ENCODE measurements at places on chromosomes 1 and 21.

- DNase-seq: no peak
Observed at GRCh38 chr1:236515443-236515958, 8.3 kb upstream of the LGALS8 start.

DNA sequence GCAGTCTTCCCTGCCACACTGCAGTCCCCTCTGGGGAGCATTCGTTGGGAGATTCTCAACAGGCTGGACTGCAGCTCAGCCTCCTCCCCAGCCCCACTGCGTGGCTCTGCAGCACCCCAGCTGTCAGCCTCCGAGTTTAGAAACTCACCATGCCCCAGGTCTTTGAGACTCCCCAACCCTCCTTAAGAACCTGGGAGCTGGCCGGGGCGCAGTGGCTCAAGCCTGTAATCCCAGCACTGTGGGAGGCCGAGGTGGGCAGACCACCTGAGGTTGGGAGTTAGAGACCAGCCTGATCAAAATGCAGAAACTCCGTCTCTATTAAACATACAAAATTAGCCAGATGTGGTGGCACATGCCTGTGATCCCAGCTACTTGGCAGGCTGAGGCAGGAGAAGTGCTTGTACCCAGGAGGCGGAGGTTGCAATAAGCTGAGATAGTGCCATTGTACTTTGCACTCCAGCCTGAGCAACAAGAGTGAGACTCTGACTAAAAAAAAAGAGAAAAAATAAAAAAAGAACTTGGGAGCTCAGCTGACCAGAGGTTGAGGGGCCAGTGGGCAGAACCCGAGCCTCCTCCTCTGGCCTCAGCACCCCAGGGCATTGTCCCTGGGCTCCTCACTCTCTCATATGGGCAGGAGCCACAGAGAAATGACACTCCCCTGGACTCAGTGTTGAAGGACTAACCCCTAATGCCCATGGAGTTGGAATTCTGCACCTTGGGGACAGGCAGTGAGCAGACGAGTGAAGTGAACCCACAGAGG, 5.6 kb downstream of the OLIG2 start:
- DNase-seq: no peak

DNA sequence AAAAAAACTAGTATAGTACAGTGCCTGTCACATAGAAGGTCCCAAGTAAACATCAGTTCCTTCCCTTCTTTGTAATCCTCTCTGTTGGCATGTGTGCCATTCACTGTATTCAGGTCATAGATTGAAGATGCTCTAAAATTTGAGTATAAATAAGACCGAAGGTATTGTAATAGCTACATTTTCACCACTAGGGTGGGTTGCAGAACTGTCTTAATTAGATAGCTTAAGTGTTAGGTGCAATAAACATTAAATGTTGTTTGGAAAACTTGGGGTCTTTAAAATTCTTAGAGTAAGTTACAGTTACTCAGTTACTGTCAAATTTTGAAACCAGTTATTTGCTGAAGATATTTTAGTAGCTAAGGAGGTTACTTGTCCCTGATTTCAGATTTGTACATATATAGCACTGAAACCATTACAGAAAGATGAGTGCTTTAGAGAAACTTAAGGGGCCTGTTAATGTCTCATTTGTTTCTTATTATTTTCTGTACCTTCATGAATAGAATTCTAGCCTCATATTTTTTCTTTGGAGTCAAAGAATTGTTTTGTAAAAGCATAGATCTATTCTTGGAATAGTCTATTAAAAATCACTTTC, 24.3 kb downstream of the PER3 start:
- DNase-seq: no peak

- DNase-seq: no peak
Observed at GRCh38 chr1:197388801-197389200, 120.7 kb downstream of the CRB1 start.

DNA sequence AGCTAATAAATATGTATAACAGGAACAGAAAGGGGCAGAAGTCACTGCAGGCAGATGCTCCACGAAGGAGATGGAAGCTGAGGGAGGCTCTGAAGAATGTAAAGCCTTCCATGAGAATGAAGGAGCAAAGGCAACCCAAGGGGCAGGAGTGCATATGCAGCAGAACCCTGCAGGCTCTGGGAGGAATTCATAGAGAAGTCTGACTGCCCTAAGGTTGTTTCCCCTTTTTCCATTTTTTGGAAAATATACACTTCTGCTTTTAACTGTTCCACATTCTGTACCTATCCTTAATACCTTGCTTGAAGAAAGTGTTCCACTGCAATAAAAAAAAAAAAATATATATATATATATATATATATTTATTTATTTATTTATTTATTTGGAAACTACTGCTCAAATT, 69.6 kb downstream of the CD34 start:
- DNase-seq: no peak

DNA sequence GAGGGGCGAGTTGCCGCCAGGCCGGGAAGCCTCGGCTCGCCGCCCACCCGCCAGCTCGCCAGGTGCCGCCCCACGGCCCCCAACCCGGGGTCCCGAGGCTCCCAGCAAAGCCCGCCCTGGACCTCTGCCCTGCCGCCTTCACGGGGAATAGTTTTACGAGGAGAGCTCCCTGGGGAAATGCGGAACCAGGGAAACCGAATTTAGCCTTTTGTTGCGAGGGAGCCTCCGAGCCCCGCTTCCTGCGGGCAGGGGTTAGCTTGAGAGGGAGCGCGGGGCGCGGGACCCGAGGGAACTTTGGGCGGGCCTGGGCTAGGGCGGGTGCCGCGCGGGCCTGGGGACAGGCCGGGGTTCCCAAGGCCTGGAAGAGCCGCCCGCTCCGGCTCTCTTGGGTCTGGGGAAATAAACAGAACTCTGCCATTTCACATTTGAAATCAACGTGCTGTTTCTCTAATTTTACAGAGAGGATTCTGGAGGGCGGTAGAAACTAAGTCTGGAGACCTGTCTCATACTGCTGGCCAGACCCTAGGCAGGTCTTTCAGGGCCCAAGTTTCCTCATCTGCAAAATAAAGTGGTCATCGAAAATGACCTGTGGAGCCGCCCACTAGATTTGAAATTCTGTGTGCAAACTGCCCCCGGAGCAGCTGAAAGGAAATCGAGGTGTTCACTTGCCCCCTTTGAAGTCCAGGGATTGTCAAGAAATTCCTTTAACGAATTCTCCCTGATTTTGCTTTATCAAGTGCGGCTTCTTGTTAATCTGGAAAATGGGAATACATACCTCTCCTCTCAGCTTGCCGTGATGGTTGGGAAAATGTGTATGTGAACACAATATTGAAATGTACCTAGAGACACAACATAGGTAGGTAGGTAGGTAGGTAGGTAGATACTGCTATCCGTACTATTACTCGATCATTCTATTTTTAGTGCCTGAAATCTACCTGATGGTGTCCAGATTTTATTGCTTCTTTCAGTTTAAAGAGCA, 749 bp upstream of the GLUL start:
- DNase-seq: no peak

DNA sequence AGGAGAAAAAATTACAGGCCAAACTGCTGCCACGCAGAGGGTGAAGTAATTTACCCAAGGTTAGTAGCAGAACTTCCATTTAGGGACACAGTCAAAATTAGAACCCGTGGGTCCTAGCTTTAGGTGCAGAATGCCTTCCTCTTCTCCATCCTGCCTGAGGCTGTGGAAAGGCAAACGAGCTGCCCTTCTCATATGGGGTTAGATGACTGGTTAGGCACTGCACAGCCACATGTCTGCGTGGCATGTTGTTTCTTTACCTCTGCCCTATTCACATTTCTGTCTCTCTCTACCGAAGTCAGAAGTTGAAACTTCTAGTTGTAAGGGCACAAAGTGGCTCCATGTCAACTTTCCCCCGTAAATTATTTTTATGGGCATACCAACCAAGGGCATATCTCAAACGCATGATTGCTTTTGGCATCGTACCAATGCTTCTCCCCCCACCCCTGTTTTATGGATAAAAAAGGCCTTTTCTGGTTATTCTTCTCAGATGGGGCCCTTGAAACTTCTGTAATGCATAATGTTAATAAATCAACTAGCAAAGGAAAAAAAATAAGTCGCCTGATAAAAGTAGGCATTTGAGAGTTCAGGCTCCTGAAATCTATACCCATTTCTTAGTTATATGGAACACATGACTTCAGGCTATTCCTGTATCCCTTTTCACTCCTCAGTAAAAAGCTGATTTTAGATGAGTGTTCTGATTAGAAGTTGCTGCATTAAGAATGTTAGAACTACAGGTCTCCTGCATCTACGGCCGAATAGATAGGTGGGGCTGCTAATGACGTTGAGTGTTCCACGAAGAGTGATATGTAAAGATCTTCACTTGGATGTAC, 139.6 kb upstream of the NRIP1 start:
- no peak for DNase-seq

- no peak for DNase-seq
Observed at GRCh38 chr1:192954705-192955265, 104.4 kb downstream of the UCHL5 start.

GRCh38 chr21:37339552-37339939, 27.0 kb upstream of the DYRK1A start:
- DNase-seq: no peak

DNA sequence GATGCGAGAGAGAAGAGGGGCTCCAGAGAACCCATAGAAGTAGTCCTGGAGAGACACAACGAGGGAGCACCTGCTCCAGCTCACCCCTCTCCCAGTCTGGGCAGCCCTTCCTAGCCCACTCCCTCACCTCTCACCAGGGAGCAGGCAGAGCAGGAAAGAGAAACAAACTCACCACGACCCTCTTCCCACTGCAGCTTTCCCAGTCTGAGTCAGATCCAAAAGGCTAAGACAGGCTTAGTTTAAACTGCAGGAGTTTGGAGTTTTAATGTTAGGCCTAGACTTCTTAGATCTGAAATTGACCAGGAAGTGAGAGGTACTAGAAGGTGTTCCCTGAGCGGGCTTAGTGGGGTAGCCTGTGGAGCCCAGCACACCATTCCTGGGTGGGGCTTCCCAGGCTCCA, 29.6 kb downstream of the SLC1A7 start:
- no peak for DNase-seq

GRCh38 chr1:197268012-197268411, at the start of gene CRB1:
Gene CRB1 (plus strand): TSS chr1:197268252. CDS start chr1:197268413, 161 bp downstream.
- no peak for DNase-seq

DNA sequence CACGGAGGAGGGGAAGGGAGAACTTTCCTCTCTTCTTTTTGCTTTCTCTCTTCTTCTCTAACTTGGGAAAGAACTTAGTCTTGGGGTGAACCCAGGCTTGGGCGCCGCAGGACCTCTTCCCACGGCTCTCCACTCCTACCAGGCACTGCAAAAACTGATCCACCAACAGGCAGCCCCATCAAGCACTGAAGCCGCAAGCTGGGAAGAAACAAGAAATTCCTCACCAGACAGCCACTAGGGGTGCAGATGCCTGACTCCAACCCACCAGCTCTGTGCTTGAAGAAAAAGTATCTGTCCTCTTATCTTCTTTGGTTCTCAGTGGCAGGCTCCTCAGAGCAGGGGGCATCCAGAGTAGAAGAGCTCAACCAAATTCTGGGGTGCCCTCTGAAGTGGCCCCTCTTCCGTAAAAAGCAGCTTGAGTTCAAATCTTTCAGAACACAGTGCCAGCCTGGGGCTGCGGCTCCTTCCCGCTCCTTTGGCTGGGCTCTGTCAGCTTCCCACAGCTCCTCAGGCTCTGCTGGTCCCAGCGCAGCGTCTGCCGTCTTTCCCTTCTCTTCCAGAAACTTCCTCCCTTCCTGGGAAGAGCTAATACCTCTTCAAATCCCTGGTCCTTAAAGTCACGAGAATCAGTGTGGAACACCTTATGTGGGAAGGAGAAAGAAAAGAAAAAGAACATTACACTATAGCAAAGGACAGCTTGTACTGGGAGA, 2.4 kb downstream of the SLC41A1 start:
- no peak for DNase-seq

DNA sequence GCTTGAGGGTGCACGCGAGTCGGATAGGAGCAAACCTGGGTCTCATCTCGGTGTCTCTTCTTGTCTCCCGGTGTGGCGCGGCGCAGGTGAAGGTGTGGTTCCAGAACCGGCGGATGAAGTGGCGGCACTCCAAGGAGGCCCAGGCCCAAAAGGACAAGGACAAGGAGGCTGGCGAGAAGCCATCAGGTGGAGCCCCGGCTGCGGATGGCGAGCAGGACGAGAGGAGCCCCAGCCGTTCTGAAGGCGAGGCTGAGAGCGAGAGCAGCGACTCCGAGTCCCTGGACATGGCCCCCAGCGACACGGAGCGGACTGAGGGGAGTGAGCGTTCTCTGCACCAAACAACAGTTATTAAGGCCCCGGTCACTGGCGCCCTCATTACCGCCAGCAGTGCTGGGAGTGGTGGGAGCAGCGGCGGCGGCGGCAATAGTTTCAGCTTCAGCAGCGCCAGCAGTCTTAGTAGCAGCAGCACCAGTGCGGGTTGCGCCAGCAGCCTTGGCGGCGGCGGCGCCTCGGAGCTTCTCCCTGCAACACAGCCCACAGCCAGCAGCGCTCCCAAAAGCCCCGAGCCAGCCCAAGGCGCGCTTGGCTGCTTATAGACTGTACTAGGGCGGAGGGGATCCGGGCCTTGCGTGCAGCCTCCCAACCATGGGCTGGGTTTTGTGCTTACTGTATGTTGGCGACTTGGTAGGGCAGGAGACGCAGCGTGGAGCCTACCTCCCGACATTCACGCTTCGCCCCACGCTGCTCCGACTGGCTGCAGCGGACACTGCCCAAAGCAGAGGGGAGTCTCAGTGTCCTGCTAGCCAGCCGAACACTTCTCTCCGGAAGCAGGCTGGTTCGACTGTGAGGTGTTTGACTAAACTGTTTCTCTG, 5.1 kb downstream of the HLX start:
- no peak for DNase-seq

DNA sequence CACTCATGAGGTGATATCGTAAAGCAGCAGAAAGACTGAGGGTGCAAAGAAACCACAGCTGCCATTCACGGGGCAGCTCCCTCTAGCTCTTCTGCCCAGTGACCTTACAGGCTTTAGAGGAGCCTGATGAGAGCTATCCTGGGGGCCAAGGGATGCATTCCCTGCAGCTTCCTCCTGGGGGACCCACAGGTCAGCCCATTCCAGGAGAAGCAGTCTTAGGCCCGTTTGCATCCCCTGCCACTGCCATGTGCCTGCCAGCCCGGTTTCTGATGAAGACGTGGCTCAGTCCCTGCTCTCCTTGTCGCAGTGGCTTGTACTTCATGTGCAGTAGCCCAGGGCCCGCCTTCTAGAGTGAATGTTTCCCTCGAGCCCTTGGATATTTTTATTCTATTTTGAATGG, 22.8 kb downstream of the ATP5PO start:
- DNase-seq: no peak

DNA sequence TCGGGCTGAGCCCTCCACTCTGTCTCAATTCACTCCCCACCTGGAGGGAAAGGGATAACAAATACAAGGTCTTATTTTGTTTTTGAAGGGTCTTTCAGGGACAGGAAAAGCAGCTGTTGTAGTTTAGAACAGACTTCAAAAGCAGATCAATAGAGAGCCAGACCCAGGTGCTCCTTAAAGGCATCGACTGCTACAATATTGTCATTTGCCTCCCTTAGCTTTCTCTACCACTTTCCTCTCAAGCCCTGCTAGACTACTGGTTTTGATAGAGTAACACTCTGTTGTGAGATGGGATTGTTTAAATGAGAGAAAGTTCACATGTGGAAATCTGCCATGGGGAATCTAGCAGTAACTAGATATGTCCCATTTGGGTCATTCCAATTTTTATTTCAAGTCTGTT, 24.0 kb downstream of the RGS7 start:
- no peak for DNase-seq

Measured in HS-27A (cell line).